ENCODE measurements at places on chromosomes 6 and 20. TPM values are rescaled to one million over a fixed set of nuclear protein-coding genes. Genes with fewer than 3 reads are reported as not detected.
A peak's percentile ranks its signal among the peaks of the same experiment; 100 is the strongest.

GRCh38 chr6:23003671-23004467, 434.5 kb downstream of the HDGFL1 start:
- H3K27ac ChIP-seq, result no peak overlapping the region
- no peak overlapping the region for H3K4me3 ChIP-seq
- H3K27me3 ChIP-seq, result no peaks in the 10 kb centered on the region

DNA sequence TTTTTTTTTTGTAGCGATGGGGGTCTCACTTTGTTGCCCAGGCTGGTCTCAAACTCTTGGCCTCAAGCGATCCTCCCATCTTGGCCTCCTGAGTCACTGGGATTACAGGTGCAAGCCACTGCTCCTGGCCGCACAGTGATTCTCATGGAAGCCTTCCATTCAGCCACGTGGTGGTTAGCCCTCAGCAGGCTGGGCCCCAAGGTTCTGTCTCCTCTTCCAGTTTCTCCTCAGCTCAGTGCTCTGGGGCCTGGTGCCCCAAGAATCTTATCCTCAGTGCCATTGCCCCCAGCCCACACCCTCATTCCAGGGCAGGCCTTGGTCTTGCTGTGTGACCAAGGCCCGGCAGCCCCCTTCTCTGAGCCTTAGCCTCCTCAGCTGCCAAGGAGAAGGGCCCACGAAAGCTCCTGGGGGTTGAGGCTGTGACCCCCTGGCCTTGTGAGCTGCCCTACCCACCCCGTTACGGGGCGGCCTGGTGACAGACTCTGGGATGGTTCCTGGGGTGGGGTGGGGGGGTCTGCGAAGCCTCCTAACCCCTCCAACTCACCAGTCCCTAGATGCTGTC, 16.4 kb downstream of the SRC start:
- no peaks in the 10 kb centered on the region for H3K36me3 ChIP-seq
- no peak overlapping the region for H3K27ac ChIP-seq
- no peaks in the 10 kb centered on the region for H3K27me3 ChIP-seq

DNA sequence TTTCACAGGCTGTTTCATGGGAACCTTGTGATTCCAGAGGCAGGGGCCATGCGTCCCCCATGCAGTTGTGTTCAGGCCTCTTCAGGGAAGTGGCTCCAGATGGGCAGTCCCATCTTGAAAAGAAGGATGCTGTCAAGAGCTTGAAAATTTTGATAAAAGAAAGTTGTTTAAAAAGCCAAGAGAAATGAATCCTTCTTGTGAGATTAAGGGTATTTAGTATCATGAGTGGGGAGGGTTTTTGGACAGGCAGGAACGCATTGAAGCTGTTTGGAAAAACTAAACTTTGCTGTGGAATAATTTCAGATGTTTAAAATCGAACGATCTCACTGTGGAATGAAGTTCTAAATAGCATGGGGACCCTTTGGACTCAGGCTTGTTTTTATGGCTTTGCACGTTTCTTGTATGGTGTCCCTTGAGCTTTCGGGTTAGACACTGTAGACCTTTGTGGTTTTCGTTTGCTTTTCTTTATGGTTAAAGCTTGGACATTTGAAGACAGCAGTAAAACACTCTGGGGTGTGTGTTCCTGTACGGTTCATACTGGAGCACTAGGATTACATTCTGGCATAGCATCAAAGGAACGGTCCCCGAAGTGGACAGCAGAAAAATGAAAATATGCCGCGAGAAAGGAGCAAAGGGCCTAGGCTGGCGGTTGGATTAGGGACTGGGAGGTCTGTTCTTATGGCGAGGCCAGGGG, 18.2 kb downstream of the KIF25 start:
- no peak overlapping the region for H3K27ac ChIP-seq
- no peaks in the 10 kb centered on the region for H3K27me3 ChIP-seq
- H3K4me1 ChIP-seq, result no peaks in the 10 kb centered on the region

DNA sequence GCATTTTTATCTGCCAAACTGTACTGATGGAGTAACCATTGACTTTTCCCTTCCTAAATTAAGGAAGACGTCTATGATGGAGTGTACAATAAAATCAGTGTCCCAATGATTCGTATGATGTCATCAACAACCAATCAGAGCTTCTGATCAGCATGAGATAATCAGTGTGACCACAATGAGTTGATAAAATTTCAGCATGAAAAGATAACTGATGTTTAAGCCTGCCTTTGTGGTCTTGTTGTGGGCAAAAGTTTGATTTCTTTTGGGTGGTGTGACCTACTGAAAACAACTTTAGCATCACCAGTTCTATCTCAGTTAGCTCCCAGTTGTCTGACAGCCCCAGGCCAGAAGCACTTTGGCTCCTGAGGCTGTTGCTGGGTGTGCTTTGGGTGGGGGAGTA, 3.3 kb downstream of the PCIF1 start:
- H3K4me1 ChIP-seq, result peaks cover 10% of the 10 kb centered on the region
- no peak for DNase-seq
- H3K27ac ChIP-seq, result no peak overlapping the region
- peaks cover 44% of the 10 kb centered on the region for H3K36me3 ChIP-seq
- no peak overlapping the region for H3K4me3 ChIP-seq

GRCh38 chr6:51541847-51542246, 545.6 kb downstream of the PKHD1 start:
- H3K4me3 ChIP-seq, result no peak overlapping the region
- DNase-seq, result no peak
- no peaks in the 10 kb centered on the region for H3K36me3 ChIP-seq
- H3K4me1 ChIP-seq, result no peaks in the 10 kb centered on the region
- H3K27ac ChIP-seq, result no peak overlapping the region

- H3K4me3 ChIP-seq, result no peak overlapping the region
- H3K4me1 ChIP-seq, result no peaks in the 10 kb centered on the region
- no peak for DNase-seq
- H3K36me3 ChIP-seq, result no peaks in the 10 kb centered on the region
- H3K27me3 ChIP-seq, result no peaks in the 10 kb centered on the region
Measured at GRCh38 chr6:37946057-37946456, 126.5 kb downstream of the ZFAND3 start.

- H3K4me3 ChIP-seq, result no peak overlapping the region
- H3K27me3 ChIP-seq, result no peaks in the 10 kb centered on the region
- H3K27ac ChIP-seq, result peak overlapping the region; percentile 35
Measured at GRCh38 chr6:2103765-2104523, 141.5 kb downstream of the GMDS start.

Gene FABP7
- not detected for polyA plus RNA-seq
